DND-41 (cell line): ENCODE measurements at places on chromosomes 12 and 14.

GRCh38 chr12:31970199-31970598 lies 11.0 kb downstream of the RESF1 start:
- DNase-seq = no peak

DNA sequence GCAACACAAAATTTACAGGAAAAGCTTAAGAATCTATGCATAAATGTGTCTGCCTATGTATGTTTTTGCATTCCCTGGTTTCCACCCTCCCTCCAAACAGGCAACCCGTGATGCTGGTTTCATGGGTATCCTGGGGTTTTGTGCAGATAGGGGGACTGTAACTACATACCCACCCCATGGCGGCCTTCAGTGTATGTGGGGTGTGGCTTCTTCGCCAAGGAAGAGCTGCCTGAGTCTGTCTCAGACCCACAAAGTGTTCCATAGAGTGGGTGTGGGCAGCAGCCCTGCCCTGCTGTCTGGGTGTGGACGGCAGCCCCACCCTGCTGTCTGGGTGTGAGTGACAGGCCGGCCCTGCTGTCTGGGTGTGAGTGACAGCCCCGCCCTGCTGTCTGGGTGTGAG lies 174.8 kb downstream of the ADGRD1 start:
- DNase-seq = no peak

GRCh38 chr14:66405158-66405557 lies 81.0 kb upstream of the CCDC196 start:
- DNase-seq = no peak

DNA sequence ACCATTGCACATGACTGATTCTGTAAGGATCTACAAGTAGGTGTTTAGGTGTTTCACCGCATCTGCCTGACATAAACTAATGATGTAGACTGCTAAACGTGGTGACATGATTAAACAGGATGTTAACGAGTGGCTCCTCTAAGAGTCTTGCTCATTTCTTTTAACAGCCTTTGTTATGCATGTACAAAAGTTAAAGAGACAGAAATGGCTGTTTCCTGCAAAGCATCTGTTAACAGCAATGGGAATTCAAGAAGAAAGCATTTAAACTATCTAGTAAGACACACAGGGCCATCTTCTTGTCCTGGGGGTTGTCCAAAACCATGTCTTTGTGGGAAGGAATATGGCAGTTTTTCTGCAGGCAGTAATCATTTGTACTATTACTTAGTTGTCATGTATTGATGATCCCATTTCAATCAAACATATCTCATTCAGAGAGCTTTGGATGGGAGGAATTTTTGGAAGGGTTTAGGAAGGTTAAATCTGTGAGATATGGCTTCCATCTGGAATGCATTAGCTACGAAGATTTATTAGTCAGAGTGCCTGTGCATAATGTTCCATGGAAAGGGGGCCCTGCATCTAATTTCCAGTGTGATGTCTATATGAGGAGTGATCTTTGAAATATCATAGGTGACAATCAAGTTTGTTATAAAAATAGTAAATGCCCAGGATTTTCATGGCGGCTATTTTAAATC lies 495.1 kb downstream of the EGLN3 start:
- DNase-seq = no peak

DNA sequence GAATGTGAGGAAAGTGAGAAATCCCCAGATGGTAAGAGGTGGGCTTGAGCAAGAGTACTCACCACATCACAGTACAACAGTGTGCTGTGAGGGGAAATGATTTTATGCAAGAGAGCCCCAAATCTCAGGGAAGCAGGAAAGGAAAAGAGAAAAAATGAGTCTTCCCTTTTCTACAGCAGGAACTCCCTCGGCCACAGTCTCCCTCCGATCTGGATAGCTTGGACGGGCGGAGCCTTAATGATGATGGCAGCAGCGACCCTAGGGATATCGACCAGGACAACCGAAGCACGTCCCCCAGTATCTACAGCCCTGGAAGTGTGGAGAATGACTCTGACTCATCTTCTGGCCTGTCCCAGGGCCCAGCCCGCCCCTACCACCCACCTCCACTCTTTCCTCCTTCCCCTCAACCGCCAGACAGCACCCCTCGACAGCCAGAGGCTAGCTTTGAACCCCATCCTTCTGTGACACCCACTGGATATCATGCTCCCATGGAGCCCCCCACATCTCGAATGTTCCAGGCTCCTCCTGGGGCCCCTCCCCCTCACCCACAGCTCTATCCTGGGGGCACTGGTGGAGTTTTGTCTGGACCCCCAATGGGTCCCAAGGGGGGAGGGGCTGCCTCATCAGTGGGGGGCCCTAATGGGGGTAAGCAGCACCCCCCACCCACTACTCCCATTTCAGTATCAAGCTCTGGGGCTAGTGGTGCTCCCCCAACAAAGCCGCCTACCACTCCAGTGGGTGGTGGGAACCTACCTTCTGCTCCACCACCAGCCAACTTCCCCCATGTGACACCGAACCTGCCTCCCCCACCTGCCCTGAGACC lies 7.8 kb downstream of the ATN1 start:
- no peak for DNase-seq

GRCh38 chr12:120262852-120263747 lies 2.4 kb downstream of the PXN start:
- DNase-seq = no peak

DNA sequence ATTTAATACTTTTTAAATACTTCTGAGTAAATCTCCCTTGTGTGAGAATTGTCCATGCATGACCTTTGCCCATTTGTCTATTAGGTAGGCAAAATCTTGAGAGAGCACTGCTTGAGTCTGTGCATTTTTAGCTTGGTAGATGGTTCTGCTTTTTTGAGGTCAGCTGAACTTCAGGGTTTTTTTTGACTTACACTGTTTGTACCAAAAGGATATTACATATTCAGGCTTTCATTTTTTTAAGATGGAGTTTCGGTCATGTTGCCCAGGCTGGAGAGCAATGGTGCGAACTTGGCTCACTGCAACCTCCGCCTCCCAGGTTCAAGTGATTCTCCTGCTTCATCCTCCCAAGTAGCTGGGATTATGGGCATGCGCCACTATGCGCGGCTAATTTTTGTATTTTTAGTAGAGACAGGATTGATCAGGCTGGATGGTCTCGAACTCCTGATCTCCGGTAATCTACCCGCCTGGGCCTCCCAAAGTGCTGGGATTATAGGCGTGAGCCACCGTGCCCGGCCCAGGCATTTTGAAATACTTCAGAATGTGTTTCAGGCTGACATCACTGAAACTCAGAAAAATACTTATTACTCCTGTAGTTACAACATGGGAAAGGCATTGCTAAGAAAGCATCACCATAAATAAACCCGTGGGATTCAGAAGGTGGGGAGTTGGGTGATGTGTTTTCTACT lies 11.1 kb downstream of the RASSF3 start:
- no peak for DNase-seq

DNA sequence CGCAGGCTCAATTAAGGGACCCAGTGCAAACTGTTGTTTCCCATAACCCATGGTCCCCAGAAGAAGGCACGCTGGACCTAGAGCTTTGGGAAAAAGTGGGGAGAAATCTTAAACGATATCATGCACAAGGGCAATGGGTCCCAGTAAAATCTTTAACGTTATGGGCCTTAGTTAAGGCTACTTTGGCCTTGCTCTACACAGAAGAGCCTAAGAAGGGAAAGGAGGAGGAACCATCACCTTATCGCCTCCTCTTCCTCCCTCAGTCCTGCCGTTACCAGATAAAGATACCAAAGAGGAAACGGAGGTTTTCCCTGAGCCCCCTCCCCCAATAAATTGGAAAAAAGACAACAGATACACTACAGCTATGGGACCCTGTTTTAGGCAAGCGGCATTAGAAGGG lies 116.9 kb downstream of the PPHLN1 start:
- DNase-seq = no peak

DNA sequence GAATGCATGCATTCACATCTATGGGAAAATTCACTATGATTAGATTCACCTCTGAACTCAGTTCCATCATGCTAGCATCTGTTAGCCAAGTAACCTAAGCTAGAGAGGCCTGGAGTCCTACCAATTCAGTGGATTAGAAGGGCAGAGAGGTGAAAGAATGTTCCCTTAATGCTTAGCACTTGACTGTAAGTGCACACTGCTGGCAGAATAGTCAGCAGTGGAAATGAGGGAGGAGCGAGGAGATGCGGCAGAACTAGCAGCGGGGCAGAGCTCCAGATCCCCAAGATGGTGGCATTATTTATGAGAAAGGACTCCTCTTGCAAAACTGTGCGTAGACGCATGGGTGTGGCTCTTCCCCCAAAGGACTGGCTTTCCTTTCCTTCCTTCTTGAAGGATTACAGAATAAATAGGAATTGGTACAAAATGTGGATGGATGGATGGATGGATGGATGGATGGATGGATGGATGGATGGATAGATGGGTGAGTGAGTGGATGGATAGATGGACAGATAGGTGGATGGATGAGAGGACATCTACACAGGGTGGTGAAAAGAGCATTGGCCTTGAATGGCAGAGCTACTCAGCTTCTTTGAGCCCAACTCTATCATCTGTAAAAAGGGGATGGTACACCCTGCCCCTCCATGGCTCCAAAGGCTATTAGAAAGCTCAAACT lies 227.2 kb downstream of the CHST11 start:
- DNase-seq = no peak

- DNase-seq = no peak
Measured at GRCh38 chr12:52871291-52872039, 22.7 kb upstream of the KRT78 start.

DNA sequence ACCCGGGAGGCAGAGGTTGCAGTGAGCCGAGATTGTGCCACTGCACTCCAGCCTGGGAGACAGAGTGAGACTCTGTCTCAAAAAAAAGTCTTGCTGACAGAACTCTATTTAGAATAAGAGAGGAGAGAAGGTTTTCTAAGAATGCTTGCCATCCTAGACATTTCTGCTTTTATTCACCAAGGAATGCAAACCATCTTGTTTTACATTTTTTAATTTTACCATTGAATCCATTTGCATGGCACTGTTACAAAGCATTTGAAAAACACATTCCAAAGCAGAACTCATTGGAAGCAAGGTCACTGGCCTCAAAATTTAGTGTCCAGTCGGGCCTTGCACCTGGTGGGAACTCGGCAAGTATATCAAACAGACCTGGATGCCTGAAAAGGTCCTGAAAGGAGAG lies 44.2 kb upstream of the RASSF3 start:
- DNase-seq = no peak

- DNase-seq = no peak
Measured at GRCh38 chr14:25696176-25696575, 646.2 kb upstream of the STXBP6 start.
